Progenitor cell of endocrine pancreas (in vitro differentiated cells): ENCODE measurements at places on chromosomes 1 and 21.

DNA sequence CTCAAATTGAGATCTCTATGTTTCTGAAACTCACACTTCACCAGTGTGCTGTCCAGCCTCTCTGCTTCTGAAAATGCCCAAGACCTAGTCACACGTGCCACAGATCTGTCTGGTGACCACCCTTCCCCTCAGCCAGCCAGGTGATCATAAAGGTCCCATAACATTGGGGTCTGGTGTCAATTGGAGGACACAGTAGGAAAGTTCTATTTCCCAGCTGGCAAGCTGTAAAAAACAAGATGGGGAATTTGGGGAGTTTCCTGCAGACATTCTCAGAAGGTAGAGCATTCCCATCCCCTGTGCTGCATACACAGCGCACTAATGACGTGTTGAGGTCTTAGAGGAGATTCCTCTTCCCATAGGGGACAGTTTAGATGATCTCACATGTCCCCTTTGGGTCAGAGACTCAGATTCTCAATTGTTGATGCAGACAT is 50.1 kb downstream of the RPS6KA1 start:
- DNase-seq: no peak

- DNase-seq: no peak
Measured at GRCh38 chr1:209600541-209600940, 17.0 kb downstream of the CAMK1G start.

DNA sequence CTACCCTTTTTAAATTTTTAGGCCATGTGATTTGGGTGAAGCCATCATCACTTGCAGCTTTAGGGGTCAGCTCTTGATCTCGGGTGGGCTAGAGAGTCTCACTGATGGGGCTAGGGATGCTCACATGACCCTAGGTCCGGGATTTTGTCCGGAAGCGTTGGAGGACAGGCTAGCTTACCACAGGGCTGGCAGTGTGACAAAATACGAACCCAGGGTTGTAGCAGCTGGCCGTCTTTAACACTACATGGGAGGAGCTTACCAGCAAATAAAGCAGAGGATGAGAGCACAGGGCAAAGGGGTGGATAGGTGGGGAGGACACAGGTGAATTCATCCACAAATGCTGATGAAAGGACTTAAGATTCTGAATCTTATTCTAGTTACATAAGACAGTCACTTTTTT is 21.9 kb downstream of the GPR161 start:
- DNase-seq: no peak

GRCh38 chr1:34655206-34655874 is 99.5 kb upstream of the GJB5 start:
- no peak for DNase-seq

GRCh38 chr1:53145942-53146708 is 3.7 kb upstream of the SLC1A7 start:
- DNase-seq: peak; percentile 35

GRCh38 chr1:6991266-6991665 is 206.0 kb downstream of the CAMTA1 start:
- DNase-seq: no peak

DNA sequence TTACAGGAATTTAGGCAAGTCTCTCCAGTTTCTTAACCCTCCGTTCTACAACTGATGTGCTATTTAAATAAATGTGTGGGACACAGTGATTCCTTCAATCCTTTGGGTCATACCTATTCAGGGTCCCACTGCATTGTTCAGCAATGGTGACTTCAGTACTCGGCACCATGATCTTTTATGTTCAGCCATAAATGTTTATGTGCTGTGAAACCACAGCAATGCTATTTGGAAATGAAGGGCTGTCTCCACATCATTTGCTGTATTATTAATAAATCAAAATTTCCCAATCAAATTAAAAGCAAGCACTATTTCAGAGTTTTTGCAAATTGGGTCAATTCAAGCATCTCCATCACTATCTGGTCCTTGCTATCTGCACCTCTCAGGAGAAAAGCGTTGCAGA is 84.8 kb downstream of the NR5A2 start:
- no peak for DNase-seq

DNA sequence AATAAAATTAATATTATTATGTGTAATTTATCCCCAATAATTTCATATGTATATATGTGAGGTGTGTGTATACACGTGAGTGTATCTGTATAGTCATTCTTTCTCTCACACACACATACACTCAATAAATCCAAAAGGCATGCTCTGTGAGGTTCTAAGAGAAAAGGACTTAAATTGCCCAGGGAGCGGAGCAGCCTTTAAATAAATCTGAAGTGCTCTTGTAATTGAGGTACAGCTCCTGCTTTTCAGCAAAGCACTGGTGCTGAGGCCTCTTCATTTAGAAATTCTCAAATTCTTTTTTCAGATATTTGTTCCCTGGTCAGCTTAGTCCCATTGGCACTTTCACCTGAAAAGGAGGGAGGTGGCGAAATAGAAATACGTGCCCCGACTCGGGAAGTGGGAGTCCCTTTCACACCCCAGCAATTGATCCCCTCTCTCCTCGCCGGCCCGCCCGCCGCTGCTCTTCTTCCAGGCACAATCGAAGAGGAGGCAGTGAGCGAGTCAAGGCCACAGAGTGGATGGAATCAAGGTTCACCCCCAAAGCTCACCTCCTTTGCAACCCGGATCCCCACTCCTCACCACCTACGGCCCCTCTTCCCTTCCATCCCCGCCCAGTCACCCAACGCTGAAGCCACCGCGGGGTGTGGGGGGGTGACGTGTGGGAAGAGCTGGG is 944 bp downstream of the PLPPR5 start:
- DNase-seq: no peak

GRCh38 chr21:33444499-33444898 is 35.3 kb downstream of the TMEM50B start:
- no peak for DNase-seq

DNA sequence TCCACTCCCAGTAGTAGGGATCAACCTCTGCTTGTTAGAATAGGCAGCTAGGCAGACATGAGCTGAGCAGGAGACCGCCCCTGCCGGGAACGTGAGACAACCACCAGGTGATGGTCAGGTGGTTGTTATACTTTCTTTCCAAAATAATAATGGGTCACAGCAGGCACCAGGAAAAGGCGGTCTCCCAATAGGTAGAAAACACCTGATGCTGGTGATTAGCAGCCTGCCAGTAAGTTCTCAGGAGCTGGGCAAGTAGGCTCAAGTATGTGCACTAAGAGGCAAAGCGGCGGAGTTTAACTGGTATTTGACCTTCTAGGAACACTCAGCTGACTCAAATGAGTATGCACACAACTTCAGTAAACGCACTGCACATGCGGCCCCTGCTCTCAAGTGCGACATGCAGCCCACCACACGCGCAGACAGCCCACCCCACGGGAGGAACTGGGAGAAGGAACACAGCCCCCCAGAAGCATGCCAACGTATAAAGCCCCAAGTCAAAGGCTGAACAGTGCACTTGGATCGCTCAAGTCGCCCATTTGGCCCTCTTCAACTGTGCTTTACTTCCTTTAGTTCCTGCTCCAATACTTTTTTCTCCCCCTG is 80.0 kb downstream of the DESI2 start:
- no peak for DNase-seq

- peak; percentile 20 for DNase-seq
Measured at GRCh38 chr1:111990878-111991718, 1.6 kb upstream of the KCND3 start.

DNA sequence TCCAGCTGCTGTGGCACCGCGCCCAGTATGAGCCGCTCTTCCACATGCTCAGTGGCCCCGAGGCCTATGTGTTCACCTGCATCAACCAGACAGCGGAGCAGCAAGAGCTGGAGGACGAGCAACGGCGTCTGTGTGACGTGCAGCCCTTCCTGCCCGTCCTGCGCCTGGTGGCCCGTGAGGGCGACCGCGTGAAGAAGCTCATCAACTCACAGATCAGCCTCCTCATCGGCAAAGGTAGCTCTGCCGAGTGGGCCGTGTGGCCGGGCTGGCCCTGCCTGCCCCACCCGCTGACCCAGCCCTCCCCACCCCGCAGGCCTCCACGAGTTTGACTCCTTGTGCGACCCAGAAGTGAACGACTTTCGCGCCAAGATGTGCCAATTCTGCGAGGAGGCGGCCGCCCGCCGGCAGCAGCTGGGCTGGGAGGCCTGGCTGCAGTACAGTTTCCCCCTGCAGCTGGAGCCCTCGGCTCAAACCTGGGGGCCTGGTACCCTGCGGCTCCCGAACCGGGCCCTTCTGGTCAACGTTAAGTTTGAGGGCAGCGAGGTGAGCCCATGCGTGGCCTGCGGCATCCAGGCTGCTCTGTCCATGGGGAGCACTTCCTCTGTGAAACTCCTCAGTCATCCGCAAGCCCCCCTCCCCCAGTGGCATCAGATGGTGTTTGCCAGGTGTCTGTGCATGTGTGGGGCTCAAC is 64.2 kb downstream of the PIK3CD start:
- no peak for DNase-seq

GRCh38 chr1:180622658-180623508 is 8.9 kb upstream of the XPR1 start:
- DNase-seq: no peak

DNA sequence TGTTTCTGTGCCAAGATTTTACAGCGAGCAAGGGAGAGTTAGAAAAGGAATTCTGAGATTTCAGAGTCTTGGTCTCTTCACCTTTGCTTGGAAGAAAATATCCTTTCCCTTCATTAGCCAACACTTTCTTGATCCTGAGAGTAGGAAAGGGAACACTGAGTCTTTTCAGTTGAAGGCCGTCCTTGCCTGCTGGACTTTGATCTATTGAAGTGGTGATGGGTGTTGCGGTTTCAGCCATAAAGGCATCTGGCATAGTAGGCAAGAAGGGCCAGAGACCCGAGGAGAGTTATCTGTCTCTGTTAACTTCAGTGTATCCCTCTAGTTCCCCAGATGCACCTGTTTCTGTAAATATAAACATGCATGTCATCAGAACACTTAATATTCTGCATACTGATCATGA is 9.7 kb downstream of the SELE start:
- no peak for DNase-seq

GRCh38 chr1:225768662-225769426 is 8.8 kb upstream of the SRP9 start:
- DNase-seq: no peak

DNA sequence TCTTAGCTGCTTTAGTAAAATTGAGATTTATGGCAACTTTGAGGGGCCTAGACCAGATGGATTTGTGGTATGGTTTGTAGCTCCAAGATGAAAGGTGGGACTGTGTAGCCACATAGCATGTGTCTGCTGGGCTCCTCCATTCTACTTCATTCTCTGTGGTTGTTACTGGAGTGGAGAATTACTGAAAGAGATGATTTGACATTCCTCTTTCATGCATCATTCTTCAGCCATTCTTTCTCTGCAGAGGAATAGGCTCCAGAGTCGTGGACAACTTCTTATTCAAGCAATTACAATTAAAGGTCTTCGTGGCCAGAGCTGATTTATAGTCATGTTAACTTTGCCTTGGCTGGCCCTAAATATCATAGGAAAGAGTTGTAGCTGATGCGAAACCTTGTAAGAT is 328.9 kb downstream of the PAPPA2 start:
- DNase-seq: no peak

- DNase-seq: no peak
Measured at GRCh38 chr1:207808911-207809555, 57.2 kb downstream of the CD46 start.

GRCh38 chr1:109229531-109230127 is 15.9 kb downstream of the SARS1 start:
- DNase-seq: no peak

DNA sequence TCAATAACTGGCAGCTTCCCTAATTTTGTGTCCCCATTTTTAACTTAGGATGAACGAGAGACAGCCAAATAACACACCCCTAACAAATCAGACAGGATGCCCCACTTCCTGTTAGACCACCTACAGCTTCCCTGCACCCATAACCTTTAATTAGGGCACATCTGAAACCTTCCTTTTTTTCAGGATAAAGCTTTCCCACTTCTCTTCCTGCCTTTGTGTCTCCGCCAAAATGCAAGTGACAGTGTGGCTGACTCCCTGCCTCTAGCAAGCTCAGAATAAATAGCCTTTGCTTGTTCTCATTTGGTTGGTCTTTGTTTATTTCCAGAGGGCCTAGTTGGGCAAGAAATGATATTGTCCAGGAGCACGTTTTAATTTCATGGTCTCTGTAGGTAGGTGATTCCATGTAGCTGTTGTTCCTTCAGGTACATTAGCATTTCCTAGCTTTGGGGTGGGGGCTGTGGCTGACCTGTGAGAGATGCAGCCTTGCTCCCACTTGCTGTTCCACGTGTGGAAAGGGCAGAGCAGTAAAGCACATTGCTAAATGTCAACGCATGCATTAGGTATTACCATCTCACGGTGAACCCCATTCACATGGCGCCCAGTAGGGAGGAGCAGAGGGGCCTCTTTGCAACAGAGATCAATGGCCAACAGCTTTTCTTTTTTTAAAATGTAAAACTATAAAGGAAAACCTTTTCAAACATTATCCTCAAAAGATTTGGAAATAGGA is 154.9 kb downstream of the ST6GALNAC3 start:
- DNase-seq: no peak

GRCh38 chr1:114164840-114165543 is 11.3 kb upstream of the SYT6 start:
- no peak for DNase-seq

DNA sequence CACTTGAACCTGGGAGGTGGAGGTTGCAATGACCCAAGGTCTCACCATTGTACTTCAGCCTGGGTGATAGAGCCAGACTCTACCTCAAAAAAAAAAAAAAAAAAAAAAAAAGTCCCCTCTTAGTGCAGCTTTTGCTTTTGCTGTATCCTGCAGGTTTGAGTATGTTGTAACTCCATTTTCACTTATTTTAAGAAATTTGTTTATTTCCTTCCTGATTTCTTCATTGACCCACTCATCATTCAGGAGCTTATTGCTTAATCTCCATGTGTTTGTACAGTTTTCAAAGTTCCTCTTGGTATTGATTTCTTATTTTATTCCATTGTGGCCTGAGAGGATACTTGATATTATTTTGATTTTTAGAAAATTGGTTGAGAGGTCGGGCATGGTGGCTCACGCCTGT is 50.9 kb upstream of the AK4 start:
- DNase-seq: no peak

- no peak for DNase-seq
Measured at GRCh38 chr21:45284456-45284741, 3.3 kb downstream of the POFUT2 start.

DNA sequence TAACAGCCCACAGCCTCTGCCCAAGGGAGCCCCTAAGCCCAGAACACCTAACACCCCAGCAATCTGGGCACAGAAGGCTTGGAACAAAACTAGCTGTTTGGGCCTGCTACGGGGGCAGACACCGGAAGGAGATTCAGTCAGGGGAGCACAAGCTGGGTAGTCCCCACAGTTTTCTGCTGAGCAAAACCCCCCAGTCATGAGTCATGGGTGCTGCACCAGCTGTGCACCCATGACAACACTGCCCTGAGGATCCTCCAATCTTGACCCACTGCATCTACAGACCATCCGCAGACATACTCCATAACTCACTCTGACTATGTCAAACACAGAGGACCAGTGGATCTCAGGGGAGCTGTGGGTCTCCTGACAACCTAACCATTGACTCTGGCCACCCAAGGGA is 105.1 kb downstream of the LRIG2 start:
- DNase-seq: no peak

- no peak for DNase-seq
Measured at GRCh38 chr1:174663358-174663757, 215.6 kb downstream of the GPR52 start.

GRCh38 chr1:96306809-96307560 is 414.6 kb upstream of the PTBP2 start:
- no peak for DNase-seq

GRCh38 chr1:15469361-15469760 is 6.5 kb upstream of the CELA2B start:
- no peak for DNase-seq

GRCh38 chr1:54936791-54937190 is 43.6 kb upstream of the TMEM61 start:
- DNase-seq: no peak

- DNase-seq: no peak
Measured at GRCh38 chr1:1082776-1083415, 8.8 kb upstream of the RNF223 start.

GRCh38 chr1:29793653-29794348 is 557.5 kb downstream of the PTPRU start:
- no peak for DNase-seq
